CD4-positive, alpha-beta T cell treated with Interleukin-10 for 1 hour (primary cell): ENCODE measurements at places on chromosomes 12 and 14.
A peak's percentile ranks its signal among the peaks of the same experiment; 100 is the strongest.

GRCh38 chr12:39623919-39624318 is 4.3 kb upstream of the ABCD2 start:
- DNase-seq = no peak

DNA sequence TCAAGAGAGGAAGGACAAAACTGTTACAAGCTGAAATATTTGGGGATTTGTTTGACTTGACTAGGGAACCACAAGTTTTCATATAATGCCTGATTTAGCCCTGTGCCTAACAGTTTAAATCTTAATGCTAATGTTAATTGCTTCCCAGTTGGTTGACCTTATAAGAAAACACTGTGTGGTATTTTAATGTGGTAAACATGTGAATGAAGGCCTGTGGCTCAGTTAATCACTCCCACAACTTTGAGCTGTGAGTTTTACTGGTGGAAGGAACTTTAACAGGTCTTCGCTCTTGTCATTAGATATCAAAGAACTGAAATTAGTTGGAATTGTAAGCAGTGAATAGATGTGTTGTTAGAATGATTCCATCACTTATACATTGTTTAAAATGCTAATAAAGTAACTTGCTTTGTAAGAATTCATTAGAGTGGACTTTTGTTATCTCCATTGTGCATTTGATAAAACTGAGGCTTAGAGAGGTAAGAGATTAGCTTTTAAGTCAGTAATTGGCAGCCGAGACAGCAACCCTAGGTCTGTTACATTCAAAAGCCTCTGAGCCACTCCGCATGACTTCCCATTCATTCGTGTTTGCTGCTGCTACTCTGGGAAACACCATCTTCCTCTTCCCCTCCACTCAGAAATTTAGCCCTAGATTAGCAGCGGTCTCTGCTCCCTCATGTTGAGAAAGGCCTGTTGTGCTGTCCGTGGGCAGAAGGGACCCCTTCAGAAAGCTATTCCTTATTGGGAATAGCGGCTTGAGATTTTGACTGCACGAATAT is 1.0 kb upstream of the TBK1 start:
- no peak for DNase-seq

- no peak for DNase-seq
These were observed 53.9 kb downstream of the ISCA2 start for GRCh38 chr14:74547331-74547927.

DNA sequence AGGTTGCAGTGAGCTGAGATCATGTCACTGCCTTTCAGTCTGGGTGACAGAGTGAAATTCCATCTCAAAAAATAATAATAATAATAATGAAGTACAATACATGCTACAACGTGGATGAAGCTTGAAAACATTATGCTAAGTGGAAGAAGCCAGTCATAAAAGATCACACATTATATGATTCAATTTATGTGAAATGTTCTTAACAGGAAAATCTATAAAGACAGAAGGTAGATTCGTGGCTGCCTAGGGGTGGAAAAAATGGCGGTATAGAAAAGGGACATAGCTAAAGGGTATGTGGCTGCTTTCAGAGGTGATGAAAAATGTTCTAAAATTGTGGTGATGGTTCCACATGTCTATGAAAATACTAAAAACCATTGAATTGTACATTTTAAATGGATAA is 41.0 kb upstream of the AMIGO2 start:
- DNase-seq = no peak

- peak; percentile 64 for DNase-seq
These were observed 221.8 kb upstream of the SSTR1 start for GRCh38 chr14:37985826-37986470.

- no peak for DNase-seq
These were observed 71.8 kb downstream of the BICD1 start for GRCh38 chr12:32178341-32179010.

DNA sequence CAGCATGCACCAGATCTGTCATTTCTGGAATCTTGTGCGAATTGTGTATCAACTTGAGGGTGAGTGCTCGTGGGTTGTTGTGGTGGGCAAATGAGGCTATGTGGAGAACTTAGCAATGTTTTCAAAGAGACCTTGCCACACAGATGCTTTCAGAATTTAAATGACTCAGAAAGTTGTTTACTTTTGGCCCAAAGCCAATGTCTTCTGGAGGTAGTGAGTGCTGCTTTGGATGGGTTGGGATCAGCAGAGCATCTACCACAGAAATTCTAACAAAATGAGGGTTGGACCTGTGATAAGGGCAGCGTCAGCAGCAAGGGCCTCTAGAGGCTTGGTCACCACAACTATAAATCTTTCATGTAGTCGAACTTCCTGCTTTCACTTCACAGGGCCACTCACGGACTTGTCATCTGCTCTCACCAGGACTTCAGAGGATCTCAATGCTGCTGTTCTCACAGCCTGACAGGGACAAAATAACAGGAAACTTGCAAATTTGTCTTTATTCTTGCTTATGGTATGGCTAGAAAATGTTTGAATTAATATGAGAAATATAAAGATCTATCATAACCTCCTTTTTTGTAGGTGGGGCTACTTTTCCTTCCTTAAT is 111.4 kb downstream of the DACT1 start:
- DNase-seq = peak; percentile 2

DNA sequence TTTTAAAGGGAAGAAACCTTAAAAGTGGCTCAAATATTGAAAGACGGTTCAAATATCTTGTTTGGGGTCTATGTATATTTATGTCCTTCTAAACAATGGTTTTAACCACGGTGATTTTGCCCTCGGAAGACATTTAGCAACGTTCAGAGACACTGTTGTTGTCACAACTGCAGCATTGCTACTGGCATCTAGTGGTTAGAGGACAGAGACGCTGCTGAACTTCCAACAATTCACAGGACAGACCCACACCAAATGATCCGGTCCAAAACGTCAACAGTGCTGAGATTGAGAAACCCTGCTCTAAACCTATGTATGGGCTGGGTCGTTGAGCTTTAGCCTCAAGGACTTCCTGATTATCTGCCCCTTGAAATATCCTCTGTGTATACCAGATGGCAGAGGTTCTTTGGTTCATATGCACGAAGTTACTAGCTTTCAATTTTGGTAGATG is 1.7 kb downstream of the ANGEL1 start:
- peak; percentile 47 for DNase-seq

DNA sequence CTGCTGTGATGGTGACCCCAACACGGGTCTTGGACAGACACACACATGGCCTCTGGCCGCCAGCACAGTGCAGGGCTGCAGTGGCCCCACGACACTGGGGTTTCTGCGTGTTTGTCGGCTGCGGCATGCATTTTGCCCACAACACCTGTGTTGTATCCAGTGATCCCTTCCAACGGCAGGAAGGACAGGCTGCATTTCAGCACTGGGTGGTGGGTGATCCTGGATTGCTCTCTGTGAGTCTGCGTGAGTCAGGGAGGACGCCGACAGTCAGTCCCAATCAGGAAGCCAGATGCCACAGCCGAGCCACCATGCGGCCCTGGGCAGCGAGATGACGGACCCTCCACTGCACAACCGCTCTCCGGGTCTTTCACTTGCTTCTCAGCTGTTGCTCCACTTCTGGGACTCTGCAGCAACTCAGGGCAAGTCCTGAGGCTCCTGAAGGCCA is 20.6 kb downstream of the LRTM2 start:
- no peak for DNase-seq

- no peak for DNase-seq
These were observed 353.8 kb downstream of the RAD51B start for GRCh38 chr14:68173227-68173972.

GRCh38 chr12:66683073-66683472 is 4.2 kb upstream of the GRIP1 start:
- DNase-seq = no peak

GRCh38 chr12:83389237-83389996 is 702.7 kb downstream of the TMTC2 start:
- no peak for DNase-seq

GRCh38 chr14:35277179-35277578 is 15.0 kb upstream of the PSMA6 start:
- DNase-seq = no peak

GRCh38 chr12:105978686-105979085 is 160.1 kb downstream of the NUAK1 start:
- no peak for DNase-seq

- no peak for DNase-seq
These were observed 76.6 kb downstream of the TUNAR start for GRCh38 chr14:95953111-95953724.

DNA sequence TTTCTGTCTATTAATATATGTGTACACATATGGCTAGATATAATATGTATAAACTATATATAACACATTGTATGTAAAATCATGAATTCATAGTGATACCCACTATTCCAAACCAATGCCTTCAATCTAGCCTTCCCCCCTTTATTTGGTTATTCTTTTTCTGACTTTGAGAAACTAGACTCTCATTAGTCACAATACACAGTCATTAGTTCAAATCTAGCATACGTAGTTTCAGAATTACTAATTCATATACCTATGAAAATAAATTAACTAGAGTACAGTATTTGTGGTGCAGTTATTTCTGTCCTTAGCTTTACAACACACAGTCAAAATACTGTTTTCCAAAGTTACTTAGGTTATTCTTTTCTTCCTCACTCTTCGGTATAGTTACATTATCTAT is 268.2 kb downstream of the DPF3 start:
- DNase-seq = no peak

DNA sequence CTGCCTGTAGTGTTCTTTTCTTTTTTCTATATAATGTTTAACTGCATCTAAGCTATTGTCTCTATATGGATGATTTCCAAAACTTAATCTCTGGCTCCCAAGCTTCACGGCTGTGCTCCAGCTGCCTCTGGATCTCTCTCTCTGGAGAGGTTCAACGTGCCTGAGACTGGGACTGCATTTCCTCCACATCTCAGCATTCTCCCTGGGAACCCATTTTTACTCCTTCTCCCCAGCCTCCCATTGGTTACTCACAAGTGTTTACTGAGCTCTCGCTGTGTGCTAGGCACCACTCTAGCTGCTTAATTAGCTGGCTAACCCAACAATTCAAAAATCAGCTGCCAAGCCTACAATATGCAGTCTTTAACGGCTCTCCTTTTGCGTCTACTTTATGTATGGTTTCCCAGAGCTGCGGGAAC is 34.7 kb downstream of the FBXL14 start:
- DNase-seq = no peak

- no peak for DNase-seq
These were observed 1.2 kb downstream of the FLRT2 start for GRCh38 chr14:85531141-85531586.

GRCh38 chr12:108689314-108690190 is 41.8 kb downstream of the CORO1C start:
- peak; percentile 43 for DNase-seq

- DNase-seq = no peak
These were observed 125.1 kb downstream of the ST8SIA1 start for GRCh38 chr12:22209422-22209821.

GRCh38 chr12:99732131-99732530 is 84.6 kb downstream of the GARIN6 start:
- no peak for DNase-seq

DNA sequence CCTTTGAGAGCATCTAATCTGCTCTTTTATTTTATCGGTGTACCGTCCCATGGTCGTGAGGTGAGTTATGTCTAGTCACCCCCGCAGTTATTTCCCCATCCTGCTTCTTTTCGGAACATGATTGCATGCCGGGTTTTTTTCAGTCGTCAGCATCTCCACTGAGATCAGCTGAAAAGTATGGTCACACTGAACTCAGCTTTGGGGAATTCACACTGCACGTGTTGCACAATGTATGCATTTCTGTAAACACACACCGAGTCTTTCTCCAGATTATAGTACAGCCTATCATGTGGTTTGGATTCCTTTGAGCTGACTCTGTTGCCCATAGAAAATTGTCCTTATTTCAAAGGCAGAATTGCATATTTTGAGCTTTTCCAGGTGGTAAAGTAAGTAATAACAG is 24.6 kb downstream of the PLXNC1 start:
- peak; percentile 15 for DNase-seq

GRCh38 chr12:32603858-32604257 is 75.2 kb upstream of the DNM1L start:
- no peak for DNase-seq

GRCh38 chr12:25433581-25434325 is 119.3 kb downstream of the LMNTD1 start:
- DNase-seq = no peak

- DNase-seq = no peak
These were observed 125.2 kb upstream of the CCDC196 start for GRCh38 chr14:66361013-66361412.

GRCh38 chr14:100620255-100621100 is 33.3 kb upstream of the BEGAIN start:
- DNase-seq = no peak

DNA sequence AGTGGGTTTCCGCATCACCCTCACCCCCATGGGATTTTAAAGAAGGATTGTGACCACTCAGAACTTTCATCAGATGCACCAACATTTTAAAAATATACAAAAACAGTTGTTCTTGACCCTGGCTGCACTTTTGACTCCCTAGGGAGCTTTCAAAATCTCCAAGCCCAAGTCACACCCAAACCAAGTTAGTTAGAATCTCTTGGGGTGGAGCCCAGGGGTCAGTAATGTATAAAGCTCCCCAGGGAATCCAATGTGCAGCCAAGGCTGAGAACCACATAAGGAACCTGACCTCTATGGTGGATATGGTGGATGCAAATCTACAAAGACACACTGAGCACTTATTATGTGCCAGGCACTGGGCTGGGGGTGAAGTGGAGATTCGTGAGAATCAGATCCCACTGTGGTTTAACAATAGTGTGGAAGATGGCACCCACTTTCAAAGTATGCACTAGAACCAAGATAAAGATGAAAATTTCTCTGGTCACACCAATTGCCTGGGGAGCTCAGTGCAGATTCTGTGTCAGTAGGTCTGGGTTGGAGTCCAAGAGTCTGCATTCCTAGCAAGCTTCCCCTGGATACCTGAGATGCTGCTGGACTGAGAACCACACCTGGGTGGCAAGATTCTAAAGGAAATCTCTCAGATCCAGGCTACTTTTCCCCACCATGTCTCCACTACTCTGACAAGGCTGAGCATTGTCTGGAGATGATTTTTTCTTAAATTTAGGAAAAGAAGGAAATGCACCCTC is 18.9 kb upstream of the CMKLR1 start:
- no peak for DNase-seq

GRCh38 chr12:101604132-101604531 is 9.4 kb downstream of the MYBPC1 start:
- DNase-seq = no peak

GRCh38 chr12:113296557-113297213 is 38.2 kb downstream of the SLC8B1 start:
- DNase-seq = no peak

- DNase-seq = no peak
These were observed 17.3 kb upstream of the CHGA start for GRCh38 chr14:92905667-92906066.

- no peak for DNase-seq
These were observed 692.9 kb downstream of the BCL11B start for GRCh38 chr14:98579140-98579539.

- no peak for DNase-seq
These were observed 28.4 kb downstream of the TXNRD1 start for GRCh38 chr12:104243971-104244370.
